Activated T-helper 1 cell treated with anti-CD3 and anti-CD28 coated beads, Interleukin-2, amount 50 U/mL, for 16 hours (primary cell): ENCODE measurements at places on chromosomes 6 and 20.

GRCh38 chr6:15946701-15947385 is 182.0 kb upstream of the MYLIP start:
- DNase-seq = no peak

DNA sequence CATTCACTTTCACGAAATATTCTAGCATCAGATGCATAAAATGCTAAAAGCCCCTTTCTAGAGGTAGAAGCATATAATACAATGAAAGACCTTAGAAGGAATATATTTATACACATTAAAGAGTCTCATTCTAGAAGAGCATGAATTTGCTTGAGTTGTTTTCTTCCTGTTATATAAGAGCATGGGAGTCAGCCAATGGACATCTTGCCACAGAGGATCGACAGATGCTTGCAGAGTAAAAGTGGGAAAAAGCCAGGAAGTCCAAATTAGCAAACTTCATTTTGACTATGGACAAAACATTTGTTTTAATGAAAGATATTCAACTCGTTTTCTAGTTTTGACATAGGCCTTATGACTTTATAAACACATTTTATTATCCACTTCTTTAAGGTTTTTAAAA is 44.2 kb upstream of the RIPPLY2 start:
- DNase-seq = no peak

GRCh38 chr6:89387516-89388201 is 24.4 kb downstream of the RRAGD start:
- no peak for DNase-seq

DNA sequence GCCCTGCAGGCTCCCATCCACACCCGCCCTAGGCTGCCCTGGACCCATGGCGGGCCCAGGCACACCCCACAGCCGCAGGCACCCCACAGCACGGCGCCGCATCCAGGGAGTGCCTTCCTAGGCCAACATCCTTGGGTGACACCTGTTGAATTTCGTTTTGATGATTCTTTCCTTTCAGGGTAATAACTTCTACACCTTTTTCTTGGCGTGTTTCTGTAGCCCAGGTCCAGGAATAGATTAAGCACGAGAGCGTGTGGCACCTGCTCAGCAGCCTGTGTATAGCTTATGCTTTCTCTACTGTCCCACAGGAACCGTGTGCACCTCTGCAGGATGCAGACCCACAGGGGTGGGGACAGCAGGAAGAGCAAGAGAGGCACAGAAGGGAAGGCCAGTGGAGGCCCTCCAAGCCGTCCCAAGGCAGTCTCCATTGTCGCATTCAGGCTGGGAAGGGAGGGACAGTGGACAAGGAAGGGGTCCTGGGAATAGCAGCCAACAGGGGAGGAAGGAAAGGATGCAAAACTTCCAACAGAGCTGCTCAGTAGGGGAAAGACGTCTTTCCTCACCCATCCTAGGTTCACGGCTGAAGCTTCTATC is 118.1 kb upstream of the AFDN start:
- DNase-seq = no peak

GRCh38 chr6:2560917-2561698 is 189.6 kb downstream of the MYLK4 start:
- no peak for DNase-seq

DNA sequence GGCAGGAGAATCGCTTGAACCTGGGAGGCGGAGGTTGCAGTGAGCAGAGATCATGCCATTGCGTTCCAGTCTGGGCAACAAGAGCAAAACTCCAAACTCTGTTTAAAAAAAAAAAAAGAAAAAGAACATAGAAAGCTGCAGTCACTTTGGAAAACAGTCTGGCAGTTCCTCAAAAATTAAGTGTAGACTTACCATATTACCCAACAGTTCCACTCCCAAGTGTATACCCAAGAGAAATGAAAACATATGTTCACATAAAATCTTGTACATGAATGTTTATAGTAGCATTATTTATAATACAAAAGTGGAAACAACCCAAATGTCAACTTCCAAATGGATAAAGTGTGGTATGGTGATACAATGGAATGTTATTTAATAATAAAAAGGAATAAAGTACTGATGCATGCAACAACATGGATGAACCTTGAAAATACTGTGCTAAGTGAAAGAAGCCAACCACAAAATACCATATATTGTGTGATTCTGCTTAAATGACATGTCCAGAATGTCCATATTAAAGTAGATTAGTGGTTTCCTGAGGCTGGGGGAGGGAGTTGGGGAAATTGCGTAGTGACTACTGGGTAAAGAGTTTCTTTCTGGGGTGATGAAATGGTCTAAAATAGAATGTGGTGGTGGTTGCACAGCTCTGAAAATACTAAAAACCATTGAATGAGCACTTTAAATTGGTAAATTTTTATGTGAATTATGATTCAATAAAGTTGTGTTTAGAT is 62.9 kb downstream of the SUN5 start:
- no peak for DNase-seq

GRCh38 chr6:81465859-81466258 is 286.6 kb downstream of the TENT5A start:
- no peak for DNase-seq

- DNase-seq = no peak
These were observed 32.7 kb downstream of the ILRUN start for GRCh38 chr6:34663831-34664255.

DNA sequence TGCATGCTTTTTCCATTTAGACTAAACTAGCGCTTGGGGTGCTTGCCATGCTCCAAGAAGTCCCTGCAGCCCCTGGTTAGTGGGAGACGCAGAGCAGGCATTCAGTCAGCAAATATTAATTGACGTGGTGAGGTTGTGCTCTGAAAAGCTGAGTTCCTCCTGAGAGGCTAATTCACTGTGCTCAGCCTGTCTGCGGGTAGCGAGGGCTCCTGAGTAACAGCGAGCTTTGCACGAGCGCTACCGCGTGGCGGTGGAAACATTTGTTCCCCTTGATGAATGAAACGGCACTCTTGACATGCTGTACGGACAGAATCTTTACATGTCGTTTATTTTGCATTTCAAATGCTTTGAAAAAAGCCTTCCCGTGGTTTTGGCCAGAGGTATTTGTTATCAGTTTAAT is 170.6 kb upstream of the AGPAT4 start:
- no peak for DNase-seq

DNA sequence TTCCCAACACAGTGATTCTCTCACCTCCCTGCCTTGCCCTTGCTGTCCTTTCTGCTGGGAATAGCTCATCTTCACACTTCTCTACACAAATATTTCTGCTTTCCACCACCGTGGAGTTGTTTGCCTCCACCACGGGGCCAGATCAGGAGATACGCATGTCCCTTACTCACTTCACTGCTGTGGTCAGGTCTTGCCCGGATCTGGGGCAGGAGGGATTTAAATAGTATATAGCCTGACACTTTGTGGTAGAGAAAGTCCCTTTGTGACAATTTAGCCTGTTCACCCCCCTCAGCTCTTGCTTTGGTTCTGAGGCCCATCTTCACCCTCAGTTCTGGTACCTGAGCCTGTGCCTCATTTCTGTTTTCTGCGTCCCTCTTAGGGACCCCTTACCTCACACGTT is 92.6 kb upstream of the PREP start:
- DNase-seq = no peak
